ENCODE measurements at places on chromosomes 2 and 18.

- DNase-seq, result no peak
Observed at GRCh38 chr2:20704886-20705285, 37.9 kb downstream of the GDF7 start.

DNA sequence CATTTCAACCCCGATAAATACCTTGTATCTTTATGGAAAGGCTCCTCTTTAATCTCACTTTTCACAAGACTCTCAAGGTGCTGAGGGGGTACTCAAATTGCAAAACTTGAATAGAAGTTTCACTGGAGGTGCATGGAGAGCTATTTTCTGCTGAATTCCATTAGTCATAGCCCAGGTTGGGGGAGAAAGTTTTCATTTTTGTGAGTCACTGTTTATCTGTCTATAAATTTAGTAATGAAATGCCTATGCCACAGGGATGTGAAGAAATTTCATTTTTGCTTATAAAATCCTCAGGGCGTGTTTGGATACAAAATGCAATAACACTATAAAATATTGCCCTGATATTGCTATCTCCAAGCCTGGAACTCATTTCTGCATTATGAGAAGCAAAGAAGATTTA lies 346.3 kb downstream of the LRATD1 start:
- no peak for DNase-seq

GRCh38 chr2:170525566-170525900 lies 189.6 kb upstream of the SP5 start:
- DNase-seq, result no peak

DNA sequence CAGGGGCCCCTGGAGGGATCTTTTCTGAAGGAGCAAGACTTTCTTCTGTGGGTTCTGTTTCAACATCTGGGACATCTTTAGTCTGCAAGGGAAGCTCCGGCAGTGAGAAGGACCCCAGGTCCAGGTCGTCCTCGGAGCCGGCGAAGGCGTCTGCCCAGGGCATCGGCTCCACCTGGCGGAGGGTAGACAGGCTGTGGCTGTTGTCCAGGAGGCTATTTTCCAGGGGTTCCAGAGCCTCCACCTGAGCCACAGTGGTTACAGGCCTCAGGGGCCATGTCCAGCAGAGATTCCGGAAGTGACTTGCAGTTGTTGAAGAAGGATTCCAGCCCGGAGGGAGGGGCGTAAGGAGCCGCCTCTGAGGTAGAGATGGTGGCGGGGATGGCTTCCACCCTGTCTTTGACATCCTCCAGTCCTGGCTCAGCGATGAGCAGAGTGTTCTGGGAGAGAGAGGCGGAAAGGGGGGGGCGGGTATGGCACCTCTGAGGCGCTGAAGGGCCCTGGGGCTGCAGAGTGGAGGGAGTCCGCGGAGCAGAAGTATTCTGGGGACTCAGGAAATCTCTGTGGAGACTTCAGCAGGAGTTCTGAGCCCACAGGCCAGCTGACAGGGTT lies 891.3 kb upstream of the LRRTM1 start:
- DNase-seq, result no peak

Measured in activated CD4-positive, alpha-beta T cell treated with anti-CD3 and anti-CD28 coated beads for 4 hours (primary cell).